HEK293T (cell line): ENCODE measurements at places on chromosomes 7 and 10.

GRCh38 chr7:8172372-8173354 lies 89.3 kb downstream of the ICA1 start:
- no peak for DNase-seq

GRCh38 chr10:10796061-10796773 lies 221.5 kb upstream of the CELF2 start:
- DNase-seq, result no peak

GRCh38 chr7:33196221-33196620 lies 66.9 kb downstream of the BBS9 start:
- no peak for DNase-seq

DNA sequence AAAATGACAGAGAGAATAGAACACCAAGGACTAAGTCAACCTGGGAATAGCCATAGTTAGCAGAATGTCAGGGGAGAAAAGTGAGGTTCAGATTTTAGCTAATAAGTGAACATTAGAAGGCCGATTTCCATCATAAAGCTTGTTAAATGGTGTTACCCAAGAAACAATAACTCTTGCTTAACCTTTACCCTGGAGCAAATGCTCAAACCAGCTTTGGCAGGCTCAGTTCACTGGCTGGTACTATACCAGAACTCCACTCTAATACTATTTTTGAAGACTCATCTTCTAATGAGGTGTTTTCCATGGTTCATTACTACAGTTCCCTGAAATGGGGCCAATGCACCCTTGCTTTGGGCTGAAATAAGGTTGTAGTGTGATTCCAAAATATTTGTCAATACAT lies 61.3 kb downstream of the RNLS start:
- no peak for DNase-seq
